ENCODE measurements at places on chromosomes 2 and 18.

GRCh38 chr18:58609536-58609993 is 19.3 kb downstream of the ALPK2 start:
- DNase-seq: no peak

DNA sequence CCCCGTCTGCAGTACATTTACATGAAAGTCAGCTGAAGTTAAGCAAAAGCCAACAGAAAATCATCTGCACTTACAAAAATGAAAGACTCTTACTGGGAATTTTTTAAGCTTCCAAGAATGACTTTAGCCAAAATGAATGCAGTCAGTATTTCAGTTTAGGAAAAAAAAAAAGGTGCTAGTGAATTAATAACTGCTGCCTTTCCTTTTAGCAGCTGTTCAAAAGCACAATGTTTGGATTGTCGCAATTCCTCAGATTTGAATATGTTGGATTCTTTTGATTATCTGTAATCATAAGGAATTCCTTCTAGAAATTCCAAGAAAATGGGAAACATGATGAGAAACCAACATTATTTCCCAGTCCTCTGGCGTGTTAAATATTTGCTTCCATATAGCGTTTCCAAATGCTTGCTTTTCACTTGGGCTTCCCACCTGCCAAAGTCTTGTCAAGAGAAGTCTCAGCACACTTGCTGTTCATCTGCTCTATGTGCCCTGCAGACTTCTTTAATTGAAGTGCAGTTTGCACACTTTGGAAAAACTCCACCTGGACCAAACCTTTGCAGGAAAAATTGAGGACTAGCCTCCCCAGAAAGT is 653.0 kb upstream of the SLC39A10 start:
- DNase-seq: no peak

GRCh38 chr2:33496150-33496549 is 19.7 kb downstream of the RASGRP3 start:
- no peak for DNase-seq

DNA sequence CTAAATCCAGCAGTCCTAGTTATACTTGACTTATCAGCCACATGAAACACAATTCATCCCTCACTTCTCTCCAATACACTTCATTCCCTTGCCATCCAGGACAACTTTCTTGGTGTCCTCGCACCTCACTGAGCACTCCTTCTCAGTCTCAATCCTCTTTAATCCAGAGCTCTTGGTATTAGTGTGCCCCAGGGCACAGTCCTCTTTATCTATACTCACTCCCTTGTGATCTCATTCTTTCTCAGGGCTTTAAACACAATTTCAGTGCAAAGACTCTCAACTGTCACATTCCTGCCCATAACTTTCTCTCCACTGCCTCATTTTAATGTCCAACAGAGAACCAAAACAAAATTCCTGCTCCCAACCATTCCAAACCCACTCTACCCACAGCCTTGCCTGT is 60.8 kb upstream of the SPOPL start:
- no peak for DNase-seq

DNA sequence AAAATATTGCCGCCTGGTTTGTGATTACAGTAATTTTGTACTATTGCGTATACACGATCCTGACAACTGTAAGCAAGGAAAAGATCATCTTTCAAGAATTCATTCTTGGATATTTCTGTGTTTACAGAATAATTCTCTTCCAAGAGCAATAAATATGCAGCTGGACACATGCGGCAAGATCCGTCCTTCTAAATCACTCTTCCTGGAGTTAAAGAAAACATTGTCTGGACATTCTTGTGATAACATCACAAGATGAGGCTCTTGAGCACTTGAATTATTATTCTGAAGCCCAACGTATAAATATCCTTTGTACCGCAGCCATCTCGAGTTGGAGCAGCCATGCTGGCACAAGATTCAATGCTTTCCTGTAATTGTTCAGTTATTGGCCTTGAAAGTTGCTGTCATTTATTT is 9.9 kb downstream of the FHL2 start:
- no peak for DNase-seq

GRCh38 chr2:155830351-155830750 is 502.2 kb downstream of the NR4A2 start:
- no peak for DNase-seq

- DNase-seq: no peak
Observed at GRCh38 chr18:42365591-42365990, 410.6 kb downstream of the PIK3C3 start.

GRCh38 chr2:145846982-145847381 is 1327.1 kb upstream of the ZEB2 start:
- no peak for DNase-seq

GRCh38 chr2:10890706-10891270 is 20.9 kb upstream of the KCNF1 start:
- DNase-seq: no peak

DNA sequence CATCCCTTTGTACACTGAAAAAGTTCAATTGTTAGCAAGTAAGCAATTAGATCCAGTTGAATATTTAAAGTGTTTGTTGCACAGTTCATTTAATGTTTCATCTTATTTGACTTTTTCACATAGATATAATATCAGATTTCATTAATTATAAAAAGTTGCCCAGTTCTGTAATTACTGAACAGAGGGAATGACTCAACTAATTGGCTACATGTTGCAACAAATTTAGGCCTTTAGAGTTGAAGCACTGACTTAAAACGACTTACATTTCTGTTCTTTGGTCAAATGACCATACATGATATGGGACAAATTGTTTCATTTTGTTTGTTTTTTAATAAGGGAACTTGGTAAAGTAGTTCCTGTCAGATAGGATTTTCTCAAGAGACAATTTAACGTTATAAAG is 68.5 kb upstream of the FAM117B start:
- DNase-seq: no peak

DNA sequence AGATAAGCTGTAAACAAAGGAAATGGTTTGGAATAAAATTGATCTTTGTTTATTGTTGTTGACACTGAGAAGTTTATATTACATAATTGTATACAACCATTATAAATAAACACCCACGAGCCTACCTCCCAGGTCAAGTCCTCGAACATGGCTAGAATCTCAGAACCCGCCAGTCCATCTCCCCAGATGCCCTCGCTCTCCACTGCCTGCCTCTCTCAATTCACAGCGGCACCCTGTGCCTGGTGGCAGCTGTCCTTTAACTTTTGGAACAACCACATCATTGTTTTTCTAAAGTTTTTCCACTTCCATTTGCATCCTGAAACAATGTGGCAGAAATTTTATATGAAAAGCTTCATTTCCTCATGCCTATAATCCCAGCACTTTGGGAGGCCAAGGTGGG is 52.2 kb upstream of the OTOS start:
- DNase-seq: no peak

DNA sequence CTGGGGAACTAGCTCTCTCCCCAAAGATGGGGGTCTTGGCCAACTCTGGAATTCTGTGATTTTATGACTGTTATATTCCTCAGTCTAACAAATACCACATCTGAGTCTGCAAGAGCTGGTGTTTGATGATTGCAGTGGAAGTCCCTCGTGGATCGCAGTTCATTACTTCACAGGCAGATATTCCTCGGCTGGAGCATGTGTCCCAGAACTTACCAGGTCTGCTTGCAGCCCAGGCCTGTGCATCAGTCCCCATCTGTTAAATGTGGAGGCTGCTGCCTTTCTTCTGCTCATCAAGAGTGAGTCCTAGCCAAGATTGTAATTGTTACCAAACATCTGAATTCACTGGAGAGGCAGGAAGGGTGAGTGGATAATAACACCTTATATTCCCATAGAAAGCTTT is 55.5 kb downstream of the PRKCE start:
- no peak for DNase-seq

- DNase-seq: no peak
Observed at GRCh38 chr2:208142925-208143799, 2.8 kb downstream of the CRYGB start.

DNA sequence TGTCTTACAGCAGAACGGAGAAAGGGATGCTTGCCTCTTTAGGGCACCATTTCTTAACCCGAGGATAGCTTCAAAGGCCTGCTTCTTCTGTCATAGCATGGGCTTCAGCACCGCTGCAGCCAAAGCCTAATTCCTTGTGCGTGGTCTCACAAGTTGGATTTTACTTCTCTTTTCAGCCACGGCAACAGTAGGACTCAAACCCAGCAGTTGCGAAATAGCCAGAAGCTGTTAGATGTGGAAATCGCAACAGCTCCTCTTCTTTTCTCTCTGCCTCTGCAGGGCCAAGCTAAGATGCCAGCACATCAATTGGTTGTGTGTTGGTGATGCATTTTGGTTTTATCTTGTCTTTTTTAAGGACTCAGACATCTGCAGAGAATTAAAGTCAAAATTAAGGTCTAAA is 3.1 kb downstream of the NRXN1 start:
- DNase-seq: no peak
